HFFc6 (cell line): ENCODE measurements at places on chromosomes 3 and 15. TPM values are rescaled to one million over a fixed set of nuclear protein-coding genes. Genes with fewer than 3 reads are reported as not detected.
A peak's percentile ranks its signal among the peaks of the same experiment; 100 is the strongest.

DNA sequence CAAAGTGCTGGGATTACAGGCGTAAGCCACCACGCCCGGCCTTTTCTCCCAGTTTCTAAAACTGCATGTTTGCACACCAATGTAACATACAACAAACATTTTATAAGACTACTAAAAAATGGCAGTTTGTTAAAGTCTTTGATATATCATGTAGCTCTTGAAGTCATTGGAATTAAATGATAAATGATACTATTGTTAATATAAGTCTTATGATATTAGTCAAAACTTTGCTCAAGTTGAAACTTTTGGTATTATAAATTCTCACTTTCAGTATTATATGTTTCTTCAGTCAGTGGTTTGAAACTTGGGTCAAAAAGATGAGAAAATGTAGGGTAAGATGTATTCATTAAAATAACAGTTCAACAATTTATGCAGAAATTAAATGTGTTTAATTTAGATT lies 117.6 kb upstream of the TBL1XR1 start:
- H3K4me1 ChIP-seq = no peaks in the 10 kb centered on the region
- peaks cover 2% of the 10 kb centered on the region; the same call in 1 of the 2 replicates for H3K27me3 ChIP-seq
- H3K4me3 ChIP-seq = no peak overlapping the region
- no peak for DNase-seq
- no peak overlapping the region for H3K27ac ChIP-seq
- peaks cover 7% of the 10 kb centered on the region for H3K36me3 ChIP-seq

DNA sequence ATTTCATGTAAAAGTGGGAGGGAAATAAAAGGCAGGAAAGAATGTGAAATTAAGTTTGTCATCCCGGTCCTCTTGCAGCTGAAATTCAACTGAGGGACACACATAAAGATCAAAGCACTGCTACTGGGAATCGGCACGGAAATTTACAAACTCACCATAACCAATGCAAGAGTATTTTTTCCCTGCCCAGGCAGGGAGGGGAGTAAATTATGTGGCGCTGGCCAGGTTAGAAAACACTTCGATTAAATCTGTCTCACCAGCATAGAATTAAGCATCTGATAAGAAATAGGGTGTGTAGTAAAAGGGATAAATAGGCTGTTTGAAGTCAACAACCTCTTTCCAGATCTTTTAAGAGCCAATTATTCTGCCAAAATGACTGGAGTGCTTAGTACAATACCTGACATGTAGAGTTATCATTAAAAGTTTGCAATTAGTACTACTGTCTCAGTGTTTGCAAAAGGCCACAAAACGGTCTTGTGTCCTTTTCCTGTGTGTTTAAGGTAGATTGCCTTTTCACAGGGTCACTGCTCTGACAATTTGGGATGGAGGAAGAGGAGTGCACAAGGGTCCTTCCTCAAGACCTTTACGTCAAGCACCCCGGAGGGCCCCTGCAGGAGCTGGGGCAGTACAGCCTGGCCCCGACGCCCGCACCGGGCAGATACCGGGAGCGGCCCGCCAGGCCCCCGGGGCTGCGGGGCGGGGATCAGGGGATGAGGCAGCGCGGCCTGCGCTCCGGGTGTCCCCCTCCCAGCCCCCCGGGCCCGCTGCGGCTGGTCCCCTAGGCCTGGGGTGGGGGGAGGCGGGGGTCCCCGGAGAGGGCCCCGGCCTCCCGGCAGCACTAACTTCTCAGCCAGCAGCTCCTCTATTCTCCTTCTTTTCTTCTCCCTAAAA lies 651 bp downstream of the UBA3 start:
- H3K27ac ChIP-seq = peak overlapping the region; percentile 78
- H3K27me3 ChIP-seq = no peaks in the 10 kb centered on the region; the same call in 1 of the 2 replicates
- DNase-seq = no peak
- H3K4me3 ChIP-seq = peak overlapping the region; percentile 95
- peaks cover 9% of the 10 kb centered on the region for H3K36me3 ChIP-seq
- H3K4me1 ChIP-seq = peaks cover 61% of the 10 kb centered on the region

DNA sequence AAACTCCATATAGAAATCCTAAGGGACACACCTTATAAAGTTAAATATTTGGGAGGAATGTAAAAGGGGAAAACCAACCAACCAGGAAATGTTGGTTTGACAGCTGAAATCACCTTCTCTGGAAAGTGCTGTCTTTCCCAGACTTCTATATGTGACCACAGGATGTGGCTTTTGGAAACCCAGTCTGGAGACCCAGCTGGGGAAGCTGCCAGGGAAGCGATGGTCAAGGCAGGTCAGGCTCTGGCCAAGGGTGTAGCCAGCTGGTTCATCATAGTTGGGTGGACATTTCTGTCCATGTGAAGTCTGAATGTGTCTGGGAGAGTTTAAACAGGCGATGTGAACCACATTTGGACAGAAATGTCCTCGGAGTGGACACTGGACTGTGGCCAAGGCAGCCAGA lies 73.9 kb downstream of the ARNT2 start:
- peak overlapping the region; percentile 78 for H3K27ac ChIP-seq
- DNase-seq = no peak
- no peak overlapping the region for H3K4me3 ChIP-seq
- peaks cover 79% of the 10 kb centered on the region for H3K4me1 ChIP-seq
- H3K27me3 ChIP-seq = no peaks in the 10 kb centered on the region
- H3K36me3 ChIP-seq = peaks cover 40% of the 10 kb centered on the region

GRCh38 chr15:83733206-83733605 lies 79.3 kb downstream of the ADAMTSL3 start:
- no peak for DNase-seq
- H3K27ac ChIP-seq = no peak overlapping the region
- H3K4me3 ChIP-seq = no peak overlapping the region
- H3K27me3 ChIP-seq = peaks cover 1% of the 10 kb centered on the region; the same call in 1 of the 2 replicates
- H3K36me3 ChIP-seq = no peaks in the 10 kb centered on the region; the same call in 1 of the 2 replicates

- no peaks in the 10 kb centered on the region for H3K4me1 ChIP-seq
- no peak for DNase-seq
- no peaks in the 10 kb centered on the region for H3K27me3 ChIP-seq
Observed at GRCh38 chr3:97647441-97647982, 117.0 kb upstream of the ARL6 start.

- H3K27ac ChIP-seq = no peak overlapping the region
- H3K4me1 ChIP-seq = peaks cover 7% of the 10 kb centered on the region; the same call in 1 of the 2 replicates
- no peak overlapping the region for H3K4me3 ChIP-seq
Observed at GRCh38 chr3:64473466-64473865, 214.3 kb downstream of the ADAMTS9 start.

DNA sequence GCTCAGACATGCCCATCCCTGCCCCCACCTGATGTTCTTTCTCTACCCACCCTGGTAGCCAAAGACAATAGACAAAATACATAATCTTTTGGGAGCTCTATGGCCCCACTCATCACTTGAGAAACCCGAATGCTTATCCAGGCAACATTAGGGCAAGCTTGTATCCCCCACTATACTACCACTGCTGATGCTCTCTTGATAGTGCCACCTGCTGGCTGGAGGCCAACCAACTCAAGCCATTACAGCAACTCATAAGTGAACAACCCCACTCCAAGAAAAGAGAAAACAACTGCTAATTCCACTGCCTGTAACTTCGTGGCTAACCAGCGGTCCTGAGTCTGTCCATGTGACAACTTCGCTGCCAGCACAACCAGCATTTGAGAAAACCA lies 342.5 kb upstream of the TGFBR2 start:
- no peak for DNase-seq
- peaks cover 69% of the 10 kb centered on the region for H3K4me1 ChIP-seq
- H3K4me3 ChIP-seq = no peak overlapping the region
- H3K27ac ChIP-seq = peak overlapping the region; percentile 52; the same call in 1 of the 2 replicates
- peaks cover 29% of the 10 kb centered on the region for H3K36me3 ChIP-seq
- no peaks in the 10 kb centered on the region for H3K27me3 ChIP-seq

DNA sequence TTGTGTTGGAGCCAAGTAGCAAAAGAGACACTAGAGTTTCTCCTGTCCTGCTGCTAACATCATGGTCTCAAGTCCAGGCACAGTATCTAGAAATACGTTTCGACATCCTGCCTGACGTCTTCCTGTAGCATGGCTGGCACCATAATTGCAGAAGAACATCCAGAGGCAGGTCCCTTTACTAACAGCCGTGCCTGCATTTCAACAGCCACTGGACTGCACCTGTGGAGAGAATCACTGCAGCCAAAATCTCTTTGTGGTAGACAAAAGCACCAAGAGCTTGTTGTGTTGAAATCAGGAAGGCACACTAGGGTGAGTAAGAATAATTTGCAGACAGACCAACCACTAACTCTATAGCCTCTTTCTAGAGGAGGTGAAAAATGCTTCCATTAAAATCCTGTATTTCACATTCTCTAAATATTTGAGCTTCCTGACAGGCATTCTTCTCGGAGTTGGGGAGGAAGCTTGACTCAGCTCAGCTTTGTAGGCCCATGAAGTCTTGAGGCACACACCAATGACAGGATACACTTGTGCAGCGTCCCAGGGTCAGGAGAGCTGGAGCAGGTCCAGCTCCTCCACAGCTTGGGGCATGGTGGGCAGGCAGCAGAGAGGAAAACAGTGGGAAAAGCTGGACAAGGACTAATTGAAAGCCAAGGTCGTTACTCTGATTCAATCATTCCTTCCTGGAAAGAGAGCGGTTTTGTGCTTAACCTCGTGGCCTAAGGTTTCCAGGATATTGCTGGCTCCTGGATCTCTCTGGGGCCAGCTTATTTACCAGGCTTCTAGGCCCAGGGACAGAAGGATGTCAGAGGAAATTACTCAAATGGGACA lies 244.9 kb downstream of the FAM43A start:
- peak overlapping the region; percentile 47; the same call in 1 of the 2 replicates for H3K27ac ChIP-seq
- H3K4me1 ChIP-seq = peaks cover 37% of the 10 kb centered on the region
- H3K27me3 ChIP-seq = peaks cover 10% of the 10 kb centered on the region
- H3K4me3 ChIP-seq = peak overlapping the region; percentile 28; the same call in 1 of the 2 replicates
- DNase-seq = peak; percentile 51

DNA sequence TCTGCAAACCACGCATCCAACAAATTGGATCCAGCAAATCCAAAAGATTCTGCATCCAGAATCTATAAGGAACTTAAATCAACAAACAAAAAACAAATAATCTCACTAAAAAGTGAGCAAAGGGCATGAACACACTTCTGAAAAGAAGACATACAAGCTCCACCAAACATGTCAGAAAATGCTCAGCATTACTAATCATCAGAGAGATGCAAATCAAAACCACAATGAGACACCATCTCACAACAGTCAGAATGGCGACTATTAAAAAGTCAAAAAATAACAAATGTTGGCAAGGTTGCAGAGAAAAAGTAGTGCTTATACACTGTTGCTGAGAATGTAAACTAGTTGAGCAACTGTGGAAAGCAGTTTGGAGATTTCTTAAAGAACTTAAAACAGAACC lies 21.6 kb upstream of the SLC25A36 start:
- H3K36me3 ChIP-seq = no peaks in the 10 kb centered on the region
- no peak for DNase-seq
- no peaks in the 10 kb centered on the region for H3K4me1 ChIP-seq
- peaks cover 18% of the 10 kb centered on the region for H3K27me3 ChIP-seq
- no peak overlapping the region for H3K27ac ChIP-seq

GRCh38 chr3:195755391-195755790 lies 34.6 kb downstream of the MUC20 start:
- H3K27ac ChIP-seq = no peak overlapping the region
- DNase-seq = no peak
- peaks cover 40% of the 10 kb centered on the region for H3K27me3 ChIP-seq
- no peaks in the 10 kb centered on the region; the same call in 1 of the 2 replicates for H3K4me1 ChIP-seq
- no peaks in the 10 kb centered on the region for H3K36me3 ChIP-seq

- H3K27me3 ChIP-seq = peaks cover 2% of the 10 kb centered on the region; the same call in 1 of the 2 replicates
- H3K4me1 ChIP-seq = peaks cover 38% of the 10 kb centered on the region
- no peak overlapping the region for H3K27ac ChIP-seq
- no peak for DNase-seq
- H3K4me3 ChIP-seq = no peak overlapping the region
Observed at GRCh38 chr3:177601152-177601551, 403.9 kb upstream of the TBL1XR1 start.

- H3K27ac ChIP-seq = peak overlapping the region; percentile 85
- H3K27me3 ChIP-seq = no peaks in the 10 kb centered on the region; the same call in 1 of the 2 replicates
- peaks cover 91% of the 10 kb centered on the region for H3K4me1 ChIP-seq
- DNase-seq = peak; percentile 40
Observed at GRCh38 chr15:39184701-39185390, 396.0 kb upstream of the THBS1 start.

GRCh38 chr15:60520013-60520824 lies 41.3 kb upstream of the ICE2 start:
- DNase-seq = peak; percentile 15
- peaks cover 62% of the 10 kb centered on the region for H3K4me1 ChIP-seq
- H3K27me3 ChIP-seq = no peaks in the 10 kb centered on the region; the same call in 1 of the 2 replicates
- H3K36me3 ChIP-seq = no peaks in the 10 kb centered on the region
- peak overlapping the region; percentile 37 for H3K27ac ChIP-seq
- H3K4me3 ChIP-seq = peak overlapping the region; percentile 6

GRCh38 chr15:88987934-88988671 lies 74.9 kb upstream of the MFGE8 start:
- H3K27ac ChIP-seq = peak overlapping the region; percentile 90
- no peaks in the 10 kb centered on the region for H3K27me3 ChIP-seq
- H3K4me1 ChIP-seq = peaks cover 72% of the 10 kb centered on the region
- DNase-seq = peak; percentile 38

DNA sequence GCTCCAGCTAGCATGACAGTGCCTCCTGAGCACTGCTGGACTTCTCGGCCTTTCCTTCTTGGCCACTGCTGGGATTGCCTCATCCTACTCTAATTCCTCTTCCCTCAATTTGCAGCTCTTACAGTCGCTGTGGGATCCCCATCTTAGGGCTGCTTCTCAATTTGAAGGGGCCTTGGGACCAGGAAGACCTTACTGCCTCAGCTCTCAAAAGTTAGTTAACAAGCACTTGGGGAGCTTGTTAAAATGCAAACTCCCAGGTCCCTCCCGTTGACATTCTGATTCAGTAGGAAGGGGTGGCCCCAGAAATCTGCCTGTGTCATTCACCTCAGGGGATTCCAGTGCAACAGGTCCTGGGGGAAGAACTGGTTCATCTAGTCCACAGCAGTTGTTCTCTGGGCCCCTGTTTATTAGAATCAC lies 14.8 kb downstream of the BDH1 start:
- no peak for DNase-seq
- no peak overlapping the region for H3K27ac ChIP-seq
- H3K36me3 ChIP-seq = no peaks in the 10 kb centered on the region
- peaks cover 16% of the 10 kb centered on the region for H3K27me3 ChIP-seq

DNA sequence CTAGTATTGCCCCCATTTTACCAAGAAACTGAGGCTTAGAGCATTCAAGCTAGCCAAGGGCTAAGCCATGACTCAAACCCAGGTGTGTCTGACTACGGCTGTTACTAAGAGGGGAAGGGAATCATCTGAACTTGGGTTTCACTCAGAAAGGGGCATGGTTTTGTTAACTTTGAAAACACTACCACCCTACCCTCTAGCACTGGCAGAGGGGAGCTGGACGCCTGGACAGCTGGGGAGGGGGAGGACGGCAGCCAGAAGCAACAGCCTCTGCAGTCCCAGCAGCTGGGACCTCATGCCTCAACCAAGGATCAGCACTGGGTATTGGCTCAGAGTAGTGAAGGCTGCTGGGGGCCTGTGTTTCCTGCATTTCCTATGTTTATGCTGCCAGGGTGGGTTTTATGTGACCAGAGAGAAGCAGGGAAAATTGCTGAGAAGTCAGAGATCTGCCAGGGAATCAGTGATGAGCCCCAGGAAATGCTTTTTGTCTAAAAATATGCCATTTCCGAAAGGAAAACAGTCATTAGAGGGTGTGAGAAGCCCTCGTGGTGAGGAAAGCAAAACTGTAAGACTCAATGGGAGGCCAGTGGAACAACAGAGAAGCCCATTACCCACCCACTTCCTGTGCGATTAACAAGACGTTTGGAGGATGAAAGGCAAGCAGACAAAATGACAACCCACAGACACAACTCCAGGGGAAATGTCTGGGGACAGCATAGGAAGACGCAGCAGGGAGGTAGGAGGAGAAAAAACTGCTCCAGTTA lies 41.2 kb downstream of the LIPC start:
- DNase-seq = no peak
- H3K36me3 ChIP-seq = no peaks in the 10 kb centered on the region
- H3K27me3 ChIP-seq = peaks cover 3% of the 10 kb centered on the region; the same call in 1 of the 2 replicates
- H3K4me3 ChIP-seq = peak overlapping the region; percentile 18

ISY1 gene
- 41.4 to 44.8 TPM (median 42.4 TPM) in 3 replicates for total RNA-seq

STXBP5L gene
- 0.09 to 0.15 TPM in 2 of 3 replicates, not detected in the other for total RNA-seq

ZPLD1 gene
- total RNA-seq = not detected in 3 replicates

CMTM8 gene
- not detected in 3 replicates for total RNA-seq
